T-helper 9 cell (primary cell): ENCODE measurements at places on chromosomes 5 and 9.

- DNase-seq, result no peak
These were observed 683 bp downstream of the OSMR start for GRCh38 chr5:38846379-38847011.

- no peak for DNase-seq
These were observed at the start of gene SHC3 for GRCh38 chr9:89177944-89178829. Gene SHC3 (minus strand): TSS chr9:89178818. CDS start chr9:89178460, 358 bp downstream.

GRCh38 chr5:123147741-123148140, 58.7 kb downstream of the PRDM6 start:
- no peak for DNase-seq

DNA sequence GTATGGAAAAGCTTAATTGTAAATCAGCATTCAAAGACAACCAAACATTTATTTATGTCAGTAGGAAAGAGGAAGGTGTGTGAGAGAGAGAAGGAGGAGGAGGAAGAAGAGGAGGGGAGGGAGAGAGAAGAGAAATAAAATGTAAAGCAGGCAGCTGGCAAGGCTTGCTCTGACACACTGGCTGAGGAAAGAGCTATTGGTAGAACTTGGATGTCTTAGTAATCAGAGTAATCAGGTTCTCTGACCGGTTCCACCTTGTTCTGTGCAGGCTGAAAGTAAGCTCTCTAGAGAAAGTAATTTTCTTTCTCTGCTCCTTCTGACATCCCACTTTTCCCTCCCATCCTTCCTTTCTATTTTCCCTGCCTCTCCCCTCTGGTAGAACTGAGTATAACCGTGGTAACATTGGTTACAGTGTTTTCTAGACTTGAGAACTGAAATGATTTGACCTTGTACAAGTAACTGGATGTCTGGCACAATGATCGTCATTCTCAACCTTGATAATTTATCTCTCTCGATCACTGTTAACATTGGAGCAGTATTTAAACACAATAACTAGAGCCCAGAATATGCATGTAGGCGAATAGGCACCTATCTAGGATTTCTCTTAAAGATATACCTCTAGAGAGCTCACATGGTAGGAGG, 33.3 kb downstream of the TLE4 start:
- DNase-seq, result no peak

DNA sequence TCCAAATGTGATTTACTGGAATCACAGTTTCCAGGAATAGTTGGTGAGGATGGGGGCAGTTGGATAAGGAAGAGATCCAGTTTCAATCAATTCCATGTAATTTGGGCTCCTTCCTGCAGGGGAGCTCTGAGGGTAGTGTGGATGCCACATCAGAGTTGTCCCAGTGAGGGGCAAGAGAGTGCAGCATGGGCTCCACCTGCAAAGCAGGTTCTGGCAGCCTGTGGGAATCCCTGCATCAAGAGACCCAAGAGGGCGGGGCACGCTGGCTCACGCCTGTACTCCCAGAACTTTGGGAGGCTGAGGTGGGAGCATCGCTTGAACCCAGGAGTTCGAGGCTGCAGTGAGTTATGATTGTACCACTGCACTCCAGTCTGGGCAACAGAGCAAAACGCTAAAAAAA, 188.5 kb downstream of the CACNA1B start:
- no peak for DNase-seq

GRCh38 chr5:14236757-14237156, 93.6 kb downstream of the TRIO start:
- DNase-seq, result no peak

GRCh38 chr5:59783264-59783663, 110.3 kb downstream of the PDE4D start:
- DNase-seq, result no peak

- peak; percentile 72 for DNase-seq
These were observed 22.0 kb downstream of the ENHO start for GRCh38 chr9:34500623-34501267.

DNA sequence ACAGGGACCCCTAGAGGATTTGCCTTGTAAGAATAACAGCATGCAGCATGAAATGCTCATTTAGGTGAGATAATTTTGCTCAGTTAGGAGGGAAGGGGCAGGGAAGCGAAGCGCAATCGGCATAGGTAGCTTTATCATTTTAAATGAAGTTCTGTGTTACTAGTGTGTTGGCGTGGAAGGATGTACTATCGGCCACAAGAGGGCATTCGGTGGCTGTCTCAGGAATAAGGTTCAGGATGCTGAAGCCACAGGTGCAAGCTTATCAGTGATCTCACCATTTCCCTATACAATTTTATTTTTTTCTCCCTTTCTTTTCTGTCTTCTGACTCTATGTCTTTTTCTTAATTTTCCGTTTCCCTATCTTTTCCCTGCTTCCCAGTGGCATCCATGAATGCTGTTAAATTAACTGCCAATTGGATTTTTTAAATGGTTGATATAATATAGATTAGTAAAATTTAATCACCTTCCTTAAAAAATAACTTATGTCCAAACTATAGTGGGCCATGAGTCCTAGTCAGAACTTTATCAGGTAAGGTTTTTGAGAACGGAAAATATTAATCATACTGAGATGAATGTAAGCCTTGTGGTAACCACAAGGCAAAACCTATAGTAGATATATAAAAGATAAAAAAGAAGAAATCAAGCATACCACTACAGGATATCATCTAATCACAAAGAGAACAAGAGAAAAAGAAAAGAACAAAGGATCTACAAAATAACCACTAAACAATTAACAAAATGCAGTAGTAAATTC, 1.2 kb upstream of the INSL6 start:
- DNase-seq, result peak; percentile 37

- no peak for DNase-seq
These were observed 74.7 kb downstream of the PIK3R1 start for GRCh38 chr5:68290260-68290674.

DNA sequence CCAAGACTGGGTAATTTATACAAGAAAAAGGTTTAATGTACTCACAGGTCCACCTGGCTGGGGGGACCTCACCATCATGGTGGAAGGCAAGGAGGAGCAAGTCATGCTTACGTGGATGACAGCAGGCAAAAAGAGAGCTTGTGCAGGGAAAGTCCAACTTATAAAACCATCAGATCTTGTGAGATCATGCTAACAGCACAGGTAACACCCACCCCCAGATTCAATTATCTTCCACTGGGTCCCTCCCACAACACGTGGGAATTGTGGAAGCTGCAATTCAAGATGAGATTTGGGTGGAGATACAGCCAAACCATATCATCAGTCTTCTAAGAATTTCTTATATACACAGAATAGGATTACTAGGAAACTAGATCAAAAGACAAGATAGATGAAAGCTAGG, 555.6 kb downstream of the PRR16 start:
- DNase-seq, result no peak

- DNase-seq, result no peak
These were observed at the start of gene ANGPTL2 for GRCh38 chr9:127122176-127123063. Gene ANGPTL2 (minus strand): TSS chr9:127122635. CDS start chr9:127108731, 13,904 bp downstream.

- DNase-seq, result no peak
These were observed 337.6 kb downstream of the BNC2 start for GRCh38 chr9:16532681-16533450.

GRCh38 chr5:65126542-65127069, 355.1 kb downstream of the ADAMTS6 start:
- DNase-seq, result no peak

- no peak for DNase-seq
These were observed 179.8 kb downstream of the SLC12A2 start for GRCh38 chr5:128263357-128263756.

DNA sequence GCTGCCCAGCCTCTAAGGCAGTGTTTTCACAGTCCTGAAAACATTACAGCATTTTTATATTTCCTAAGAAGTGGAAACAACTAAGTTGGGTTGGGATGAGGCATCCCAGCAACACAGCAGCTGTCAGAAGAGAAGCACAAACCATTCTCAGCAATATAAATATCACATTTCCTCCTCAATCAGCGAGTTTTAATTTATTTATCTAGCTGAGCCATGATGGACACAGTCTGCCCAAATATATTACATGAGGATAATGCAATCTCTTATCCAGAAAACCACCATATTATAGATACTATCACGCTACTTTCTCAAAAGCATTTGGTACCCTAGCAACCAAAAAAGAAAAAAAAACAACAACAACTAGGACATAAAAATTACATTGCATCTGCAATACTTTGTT, 158.5 kb downstream of the FSTL4 start:
- no peak for DNase-seq

DNA sequence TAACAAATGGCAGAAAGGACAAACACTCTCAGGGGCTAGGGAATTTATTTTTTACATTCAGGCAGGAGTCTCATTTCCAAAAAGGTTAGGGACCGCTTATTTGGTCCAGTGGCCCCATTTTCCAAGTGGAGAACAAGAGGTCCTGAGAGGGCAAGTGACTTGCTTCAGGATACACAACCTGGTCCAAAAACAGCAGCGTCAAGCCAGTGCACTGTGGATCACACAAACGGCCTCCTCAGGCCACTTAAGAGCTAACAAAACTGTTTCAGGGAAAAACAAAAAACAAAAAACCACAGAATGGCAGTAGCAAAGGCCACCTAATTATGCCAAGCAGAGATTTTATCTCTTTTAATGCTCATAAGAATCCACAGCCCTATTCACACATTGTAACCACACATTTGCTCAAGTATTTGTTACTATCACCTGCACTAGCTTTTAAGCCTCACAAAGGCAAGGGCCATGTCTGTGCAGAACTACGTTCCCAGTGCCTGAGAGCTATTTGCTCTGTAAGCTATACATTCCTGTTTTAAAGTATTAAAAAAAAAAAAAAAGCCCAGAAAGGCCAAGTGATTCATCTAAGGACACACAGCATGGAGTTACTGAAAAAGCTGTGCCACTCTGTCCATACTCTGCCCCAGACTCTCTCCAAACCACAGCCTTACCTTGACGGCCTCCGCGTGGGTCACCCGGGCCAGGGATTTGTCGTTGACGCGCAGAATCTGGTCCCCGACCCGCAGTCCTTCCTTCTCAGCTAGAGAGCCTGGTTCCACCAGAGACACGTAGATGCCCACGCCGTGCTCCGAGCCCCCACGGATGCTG, 1.5 kb downstream of the WHRN start:
- DNase-seq, result no peak

DNA sequence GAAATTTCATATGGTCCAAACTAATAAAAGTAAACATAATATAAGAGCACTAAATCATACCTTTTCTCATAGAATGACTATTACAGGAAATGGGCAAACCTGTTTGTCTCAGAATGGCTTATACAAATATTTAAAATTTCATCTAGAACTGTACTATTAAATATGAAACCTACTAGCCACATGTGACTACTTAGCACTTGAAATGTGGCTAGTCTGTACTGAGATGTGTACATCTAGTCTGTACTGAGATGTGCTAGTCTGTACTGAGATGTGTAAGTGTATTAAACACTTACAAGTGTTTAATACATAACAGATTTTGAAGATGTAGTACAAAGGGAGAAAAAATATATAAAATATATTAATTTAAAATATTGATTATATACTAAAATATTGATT, 22.4 kb downstream of the ABITRAM start:
- no peak for DNase-seq

- no peak for DNase-seq
These were observed 145.5 kb upstream of the PCA3 start for GRCh38 chr9:76618762-76619161.

- no peak for DNase-seq
These were observed 25.2 kb upstream of the ASPN start for GRCh38 chr9:92507496-92507895.

GRCh38 chr5:124283031-124283430, 463.4 kb downstream of the ZNF608 start:
- no peak for DNase-seq

DNA sequence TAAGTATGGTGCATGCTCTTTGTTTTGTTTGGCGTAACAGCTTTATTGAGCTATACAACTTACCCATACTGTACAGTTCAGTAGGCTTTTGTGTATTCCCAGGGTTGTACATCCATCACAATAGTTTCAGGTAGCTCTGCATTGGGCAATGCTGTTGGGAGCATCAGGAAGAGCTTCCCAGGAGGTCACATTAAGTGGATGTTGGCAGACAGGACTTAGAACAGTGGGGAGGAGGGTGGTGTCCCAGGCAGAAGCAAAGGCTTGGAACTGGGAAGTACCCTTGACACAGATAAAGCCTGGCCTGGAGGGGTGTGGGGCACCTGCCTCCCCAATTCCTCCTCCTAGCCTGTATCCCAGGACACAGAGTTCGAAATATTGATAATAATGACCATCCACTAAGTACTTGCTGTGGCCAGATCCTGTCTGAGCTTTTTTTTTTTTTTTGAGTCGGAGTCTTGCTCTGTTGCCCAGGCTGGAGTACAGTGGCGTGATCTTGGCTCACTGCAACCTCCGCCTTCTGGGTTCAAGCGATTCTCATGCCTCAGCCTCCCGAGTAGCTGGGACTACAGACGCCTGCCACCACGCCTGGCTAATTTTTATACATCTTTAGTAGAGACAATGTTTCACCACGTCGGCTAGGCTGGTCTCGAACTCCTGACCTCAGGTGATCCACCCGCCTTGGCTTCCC, 1.3 kb downstream of the BBLN start:
- no peak for DNase-seq

DNA sequence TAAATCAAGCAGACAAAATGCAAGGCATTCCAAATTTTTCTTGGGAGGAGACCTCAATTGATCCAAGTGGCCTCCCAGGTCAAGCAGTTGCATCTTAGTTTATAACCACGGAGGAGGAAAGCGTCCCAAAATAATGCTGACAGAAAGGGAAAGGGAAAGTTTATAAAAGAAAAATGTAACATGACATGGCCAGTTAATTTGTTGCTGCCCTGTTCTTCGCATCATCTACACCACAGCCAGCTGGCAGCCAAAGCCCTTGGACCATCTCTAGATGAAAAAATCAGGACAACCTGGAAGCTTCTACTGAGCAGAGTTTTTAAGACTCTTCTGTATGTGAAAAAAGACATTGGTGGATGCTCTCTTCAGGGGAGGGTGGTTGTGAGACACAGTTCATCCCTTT, 128.8 kb upstream of the FBXL7 start:
- no peak for DNase-seq
